CD8-positive, alpha-beta memory T cell (primary cell): ENCODE measurements at places on chromosomes 2 and 18. TPM values are rescaled to one million over a fixed set of nuclear protein-coding genes. Genes with fewer than 3 reads are reported as not detected.

DNA sequence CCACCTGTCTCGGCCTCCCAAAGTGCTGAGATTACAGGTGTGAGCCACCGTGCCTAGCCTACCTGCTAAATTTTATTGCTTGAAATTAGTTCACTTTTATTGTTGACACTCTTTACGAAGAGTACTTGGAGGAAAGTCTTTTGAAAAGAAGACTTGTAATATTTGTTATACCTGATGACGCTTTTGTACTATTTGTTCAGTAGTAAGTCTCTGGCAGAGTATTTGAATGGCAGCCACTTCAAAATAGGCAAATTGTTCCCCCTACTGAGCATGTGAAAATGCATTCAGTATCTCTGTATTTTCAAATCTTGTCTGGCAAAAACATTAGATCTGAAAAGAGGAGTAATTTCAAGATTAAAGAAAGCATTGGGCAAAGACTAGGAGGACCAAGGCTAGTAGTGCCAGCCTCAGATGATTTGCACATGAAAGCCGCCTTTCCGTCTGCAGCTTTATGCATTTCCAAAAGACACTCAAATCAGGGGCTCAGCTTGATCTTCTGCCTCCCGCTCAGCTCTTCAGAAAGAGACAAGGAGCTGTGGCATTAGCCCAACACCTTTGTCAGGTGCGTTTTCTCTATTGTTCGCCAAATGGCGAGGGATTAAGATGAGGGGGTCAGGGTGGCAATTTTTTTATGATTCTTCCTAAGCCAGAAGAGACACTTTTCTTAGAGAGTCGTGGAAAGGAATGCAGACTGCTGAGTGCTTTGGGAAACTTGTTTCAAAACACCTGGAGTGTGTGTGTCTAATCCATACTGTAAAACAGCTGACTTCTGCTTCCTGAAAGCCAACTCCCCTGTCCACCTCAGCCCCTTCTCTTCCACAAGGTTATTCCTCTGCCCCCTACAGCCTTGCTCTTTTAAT lies 18.8 kb upstream of the FOXI3 start:
- no peak for DNase-seq

- DNase-seq: peak; percentile 1
These were observed at the start of gene PDE11A for GRCh38 chr2:178072383-178073301. TSS of gene PDE11A (minus strand) at chr2:178072777. CDS start at chr2:178072437, 340 bp downstream.

DNA sequence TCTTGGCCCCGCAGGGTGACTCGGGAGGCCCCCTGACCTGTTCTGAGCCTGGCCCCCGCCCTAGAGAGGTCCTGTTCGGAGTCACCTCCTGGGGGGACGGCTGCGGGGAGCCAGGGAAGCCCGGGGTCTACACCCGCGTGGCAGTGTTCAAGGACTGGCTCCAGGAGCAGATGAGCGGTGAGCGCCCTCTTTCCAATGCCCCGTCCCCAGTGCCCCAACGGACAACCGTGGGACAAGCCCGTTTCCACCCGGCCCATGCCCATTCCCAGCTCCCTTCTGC lies 2.6 kb upstream of the CHRND start:
- DNase-seq: no peak

DNA sequence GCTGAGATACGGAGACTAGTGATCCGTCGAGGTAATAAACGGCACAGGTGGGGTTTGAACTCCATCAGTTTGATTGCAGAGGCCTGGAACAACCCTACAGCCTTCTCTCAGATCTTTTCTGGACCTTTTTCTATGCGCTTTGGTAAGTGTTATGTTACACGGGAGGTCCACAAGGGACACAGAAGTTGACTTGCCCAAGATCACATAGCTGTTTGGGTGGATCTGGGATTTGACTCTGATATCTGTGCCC lies 1.1 kb upstream of the DNPEP start:
- DNase-seq: no peak

Gene CRYBA2
- not detected for total RNA-seq

DNA sequence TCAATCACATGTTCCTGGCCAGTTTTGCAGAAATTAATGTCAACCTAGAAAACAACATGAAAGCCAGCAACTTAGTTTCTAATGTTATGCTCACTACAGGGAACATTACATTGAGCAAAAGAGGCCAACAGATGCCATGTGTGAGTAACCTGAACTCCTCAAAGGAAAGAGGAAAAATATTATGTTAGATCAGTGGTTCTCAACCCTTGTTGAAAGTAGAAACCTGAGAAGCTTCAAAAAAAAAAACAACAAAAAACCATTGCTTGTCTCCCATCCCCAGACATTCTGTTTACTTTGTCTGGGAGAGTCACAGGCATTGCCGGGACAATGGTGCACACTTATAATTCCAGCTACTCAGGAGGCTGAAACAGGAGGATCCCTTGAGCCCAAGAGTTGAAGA lies 57.7 kb downstream of the METTL4 start:
- DNase-seq: no peak

Gene PARD3B
- total RNA-seq: 0.26 TPM
